ENCODE measurements at places on chromosomes 3 and 15. TPM values are rescaled to one million over a fixed set of nuclear protein-coding genes. Genes with fewer than 3 reads are reported as not detected.

The C3orf85 gene
- total RNA-seq: not detected

The CLDN16 gene
- 1.3 TPM for total RNA-seq

The EIF4E3 gene
- total RNA-seq: 4.8 TPM

The POLQ gene
- 1.0 TPM for total RNA-seq

The COL6A5 gene
- not detected for total RNA-seq

The CCK gene
- total RNA-seq: not detected

The LRRC31 gene
- total RNA-seq: not detected

The CHRNA7 gene
- 0.50 TPM for total RNA-seq

The HAUS2 gene
- total RNA-seq: 25.3 TPM

The SPATA12 gene
- total RNA-seq: not detected

The SERP1 gene
- total RNA-seq: 140 TPM

The PLA1A gene
- not detected for total RNA-seq

The ERC2 gene
- 1.5 TPM for total RNA-seq

The PLOD2 gene
- 112 TPM for total RNA-seq

The HSPBAP1 gene
- 9.2 TPM for total RNA-seq

The TTLL13 gene
- 0.17 TPM for total RNA-seq
